ENCODE measurements at places on chromosomes 5 and 9. TPM values are rescaled to one million over a fixed set of nuclear protein-coding genes. Genes with fewer than 3 reads are reported as not detected.

DNA sequence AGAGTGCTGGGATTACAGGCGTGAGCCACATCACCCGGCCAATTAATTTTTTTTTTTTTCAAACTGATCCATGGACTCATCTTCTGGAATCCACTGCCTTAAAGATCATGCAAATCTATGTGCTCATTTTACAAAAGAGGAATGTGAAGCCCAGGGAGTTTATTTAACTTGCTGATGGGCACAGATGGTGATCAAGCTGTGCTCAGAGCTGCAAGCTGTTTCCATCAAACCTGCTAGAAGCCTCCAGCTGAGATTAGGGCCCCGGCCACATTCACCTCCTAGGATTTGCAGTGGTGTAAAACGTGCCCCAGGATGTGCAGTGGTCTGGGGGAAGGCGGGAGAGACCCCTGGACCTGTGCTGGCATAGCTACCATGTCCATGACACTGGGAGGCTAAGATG is 56.1 kb upstream of the TUT7 start:
- DNase-seq, result no peak

DNA sequence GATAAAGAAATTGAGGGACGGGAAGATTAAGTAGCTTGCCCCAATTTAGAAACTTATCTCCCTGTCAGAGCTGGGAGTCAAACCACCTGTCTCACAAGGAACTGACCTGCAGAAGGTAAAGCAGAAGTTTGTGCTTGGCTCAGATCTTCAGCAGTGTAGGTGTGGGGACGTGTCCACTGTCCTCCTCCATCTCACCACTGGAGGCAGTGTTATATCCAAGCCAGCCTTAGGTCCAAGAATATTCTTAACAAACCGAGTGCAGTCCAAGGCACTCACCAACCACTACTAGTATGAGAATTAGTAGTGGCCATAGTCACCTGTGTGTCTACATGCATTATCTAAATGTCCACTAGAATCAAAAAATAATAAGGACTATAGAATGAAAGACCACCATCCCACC is 86.3 kb upstream of the IRX1 start:
- no peak for DNase-seq

GRCh38 chr9:116286297-116286696 is 132.7 kb downstream of the PAPPA start:
- DNase-seq, result no peak

DNA sequence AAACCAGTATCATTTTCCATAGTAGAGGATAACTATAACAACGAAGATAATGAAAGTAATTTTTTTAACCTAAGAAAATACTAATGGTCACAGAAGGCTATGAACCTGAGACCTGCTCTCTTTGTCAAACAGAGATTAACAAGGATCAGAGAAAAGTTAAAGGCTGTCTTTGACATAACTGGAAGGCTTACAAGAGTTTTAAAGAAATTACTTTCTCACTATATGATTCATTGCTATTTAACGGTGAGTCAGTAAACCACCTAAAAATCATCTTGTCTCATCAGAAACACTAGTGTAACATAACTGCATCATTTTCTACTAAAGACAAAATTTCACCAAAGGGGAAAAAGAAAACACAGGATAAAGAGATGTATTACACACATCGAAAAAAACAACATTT is 19.3 kb downstream of the MLANA start:
- no peak for DNase-seq

DNA sequence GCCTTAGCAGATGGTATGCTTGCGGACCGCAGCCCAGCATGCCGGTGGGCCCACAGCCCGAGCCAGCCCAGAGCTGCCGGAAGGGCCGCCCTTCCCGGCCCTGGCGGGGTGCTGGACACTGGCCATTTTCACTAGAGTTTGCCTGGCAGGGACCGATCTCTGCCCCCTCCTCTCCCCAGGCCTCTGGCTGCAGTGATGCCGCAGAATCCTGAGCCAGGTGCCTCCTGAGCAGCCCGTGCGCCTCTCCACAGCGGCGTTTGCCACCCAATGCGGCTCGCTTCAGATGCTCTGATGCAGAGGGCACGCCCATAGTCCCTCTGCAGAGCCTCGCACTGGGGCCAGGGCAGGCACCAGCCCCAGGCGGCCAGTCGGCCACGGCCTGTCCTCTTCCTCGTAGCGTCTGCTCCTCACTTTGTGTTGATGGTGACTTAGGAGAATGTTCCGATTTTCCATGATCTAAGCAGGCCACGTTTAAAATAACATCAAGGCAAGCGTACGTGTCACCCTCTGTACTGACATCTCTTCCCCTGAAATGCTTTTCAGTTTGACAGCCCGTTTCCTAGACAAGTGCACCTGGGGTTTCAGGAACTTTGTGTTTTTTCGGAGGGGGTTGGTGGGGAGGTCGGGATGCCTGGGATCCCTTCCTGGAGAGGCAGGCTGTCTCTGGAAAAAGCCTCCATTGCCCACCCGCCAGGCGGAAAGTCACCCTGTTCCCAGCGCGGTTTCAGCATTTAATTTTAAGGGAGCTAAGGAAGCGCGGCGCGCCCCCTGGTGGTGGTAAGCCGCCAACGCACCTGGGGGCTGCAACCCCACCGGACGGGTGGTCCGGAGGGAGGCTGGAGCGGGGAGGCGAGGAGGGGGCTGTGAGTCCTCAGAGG is 29.8 kb upstream of the HMCN2 start:
- peak; percentile 83 for DNase-seq

FAXDC2 gene
- total RNA-seq, result 26.1 TPM

GRXCR2 gene
- 3.8 TPM for total RNA-seq

GMCL2 gene
- total RNA-seq, result not detected

DNA sequence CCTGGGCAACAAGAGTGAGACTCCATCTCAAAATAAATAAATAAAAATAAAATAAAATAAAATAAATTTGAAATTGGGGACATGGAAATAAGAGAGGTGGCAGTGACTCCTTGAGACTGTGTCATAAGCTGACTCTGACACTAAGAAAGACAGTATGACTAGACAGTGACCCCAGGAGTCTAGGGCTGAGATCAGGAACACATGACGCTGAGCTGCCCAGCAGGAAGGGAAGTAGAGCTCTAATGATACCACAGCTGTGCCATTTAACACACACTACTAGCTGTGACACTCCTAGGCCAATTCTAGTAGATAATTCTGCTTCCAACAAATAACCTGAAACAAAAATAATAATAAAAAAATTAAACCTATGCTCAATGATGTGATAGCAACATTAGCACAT is 293.0 kb downstream of the SEC61B start:
- DNase-seq, result no peak

DNA sequence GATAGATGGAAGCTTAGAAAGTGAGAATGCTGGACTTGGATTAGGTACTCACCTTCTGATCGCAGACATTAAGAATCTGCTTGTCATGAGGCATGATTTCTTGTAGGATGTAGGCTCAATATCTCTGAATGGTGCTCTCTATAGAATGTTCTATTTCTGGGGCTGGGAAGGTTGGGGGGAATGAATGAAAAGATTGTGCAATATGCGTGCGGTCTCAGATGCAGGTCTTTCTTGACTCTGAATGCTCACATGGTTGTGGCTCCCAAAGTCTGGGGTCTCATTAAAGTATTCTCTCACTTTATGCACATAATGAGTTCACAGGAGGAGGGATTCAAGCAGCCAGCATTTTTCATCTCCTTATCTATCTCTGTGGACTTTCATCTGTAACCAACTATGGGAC is 482.0 kb upstream of the CD180 start:
- no peak for DNase-seq
